Skeletal muscle cell (primary cell): ENCODE measurements at places on chromosomes 3 and 15.

- DNase-seq: no peak
Observed at GRCh38 chr3:99953596-99953995, 135.9 kb downstream of the CMSS1 start.

GRCh38 chr15:26628879-26629529 lies 143.9 kb downstream of the GABRB3 start:
- no peak for DNase-seq

DNA sequence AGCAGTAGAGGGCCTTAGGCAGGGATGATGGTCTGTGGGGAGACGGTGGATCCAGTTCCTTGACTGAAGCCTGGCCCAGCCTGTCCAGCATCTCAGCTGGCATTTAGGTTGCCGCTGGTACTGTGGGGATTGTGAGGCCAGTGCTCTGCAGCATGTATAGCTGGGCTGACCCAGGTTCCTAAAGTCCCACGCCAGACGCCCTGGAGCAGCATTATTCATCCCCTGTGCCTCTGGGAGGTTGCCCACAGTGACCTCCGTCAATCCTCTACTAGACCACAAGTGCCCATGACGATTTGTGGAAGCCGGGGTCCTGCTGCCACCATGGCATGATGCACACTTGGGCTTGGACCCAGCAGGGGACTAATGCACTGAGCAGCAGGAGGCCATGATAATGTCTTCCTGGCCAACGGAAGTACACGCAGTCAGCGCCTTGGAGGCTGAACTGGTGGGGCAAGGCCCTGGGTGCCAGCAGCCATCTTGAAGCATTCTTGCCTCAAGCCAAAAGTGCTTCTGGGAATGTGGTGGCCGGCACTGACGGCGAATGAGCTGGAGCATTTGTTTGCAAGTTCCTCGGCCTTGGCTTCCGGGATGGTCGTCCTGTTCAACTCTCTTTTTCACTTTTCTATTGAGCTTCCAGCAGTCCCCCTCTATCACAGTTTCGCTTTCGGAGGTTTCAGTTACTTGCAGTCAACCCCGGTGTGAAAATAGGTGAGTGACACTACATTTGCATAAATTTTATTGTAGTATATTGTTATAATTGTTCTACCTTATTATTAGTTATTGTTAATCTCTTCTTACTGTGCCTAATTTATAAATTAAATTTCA lies 949.4 kb downstream of the ROBO1 start:
- no peak for DNase-seq

- DNase-seq: no peak
Observed at GRCh38 chr3:34256021-34256420, 457.6 kb downstream of the PDCD6IP start.

GRCh38 chr3:196541684-196542445 lies 26.5 kb downstream of the WDR53 start:
- no peak for DNase-seq

GRCh38 chr3:105788593-105788992 lies 80.2 kb downstream of the CBLB start:
- DNase-seq: no peak

- no peak for DNase-seq
Observed at GRCh38 chr3:118960876-118961450, 73.7 kb downstream of the IGSF11 start.

DNA sequence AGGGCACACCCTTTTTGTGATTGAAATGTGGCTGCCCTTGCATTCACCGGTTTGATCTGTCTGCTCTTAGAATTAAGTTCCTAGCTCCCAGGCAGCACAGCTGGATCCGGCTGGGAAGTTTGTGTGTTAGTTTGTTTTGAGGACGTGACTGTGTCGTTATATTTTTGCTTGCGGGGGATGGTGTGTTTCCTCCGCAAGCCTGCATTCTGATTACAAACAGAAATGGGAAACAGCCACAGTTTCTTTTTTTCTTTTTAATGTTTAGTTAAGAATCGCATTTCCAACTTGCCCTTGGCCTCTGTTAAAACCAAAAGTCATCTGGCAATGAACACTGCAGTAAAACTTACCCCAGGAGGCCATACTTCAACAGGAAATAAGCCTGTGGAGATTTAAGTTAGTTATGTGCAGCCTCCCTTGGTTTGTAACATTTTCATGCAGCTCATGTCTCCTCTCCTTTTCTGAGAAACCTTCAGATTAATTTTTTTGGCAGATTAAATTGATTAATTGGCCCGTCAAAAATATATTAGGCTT lies 888 bp downstream of the TMOD3 start:
- no peak for DNase-seq

DNA sequence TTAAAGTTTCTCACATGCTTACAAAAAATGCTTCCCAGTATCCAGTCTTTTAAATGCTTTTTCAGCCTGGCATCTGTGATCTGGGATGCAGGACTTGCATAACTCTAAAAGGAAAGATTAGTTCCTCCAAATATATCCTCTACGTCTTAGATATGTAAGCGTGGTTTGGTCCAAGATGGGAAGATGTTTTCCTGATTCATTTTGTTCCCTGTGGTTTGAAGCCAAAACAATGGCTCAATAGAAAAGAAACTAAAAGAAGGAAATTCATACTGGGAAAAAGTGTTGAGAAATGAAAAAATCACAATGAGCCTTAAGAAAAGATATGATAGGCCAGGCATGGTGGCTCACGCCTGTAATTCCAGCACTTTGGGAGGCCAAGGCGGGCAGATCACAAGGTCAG lies 1002.8 kb downstream of the NAALADL2 start:
- DNase-seq: no peak

- no peak for DNase-seq
Observed at GRCh38 chr3:197736010-197736490, 654 bp downstream of the RUBCN start.

GRCh38 chr15:80562033-80562432 lies 133.1 kb upstream of the ABHD17C start:
- no peak for DNase-seq

GRCh38 chr15:101641129-101641764 lies 10.9 kb downstream of the TM2D3 start:
- DNase-seq: no peak

DNA sequence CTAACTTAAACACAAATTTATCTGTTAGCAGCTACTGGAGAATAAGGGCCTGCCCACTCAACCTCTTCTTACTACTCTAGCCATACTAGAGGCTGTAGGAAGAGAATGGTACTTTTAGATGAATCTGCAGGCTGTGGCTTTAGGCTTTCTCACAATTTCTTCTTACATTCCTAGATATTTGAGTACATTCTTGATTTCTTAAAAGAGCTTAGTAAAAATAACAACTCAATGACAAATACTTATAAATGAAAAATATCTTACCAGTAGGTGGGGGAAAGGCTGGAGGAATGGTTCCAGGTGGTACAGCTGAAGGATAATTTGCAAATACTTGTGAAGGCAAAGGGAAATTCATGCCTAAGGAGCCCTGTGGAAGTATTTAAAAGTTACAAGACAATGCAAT lies 92.9 kb upstream of the GK5 start:
- no peak for DNase-seq

DNA sequence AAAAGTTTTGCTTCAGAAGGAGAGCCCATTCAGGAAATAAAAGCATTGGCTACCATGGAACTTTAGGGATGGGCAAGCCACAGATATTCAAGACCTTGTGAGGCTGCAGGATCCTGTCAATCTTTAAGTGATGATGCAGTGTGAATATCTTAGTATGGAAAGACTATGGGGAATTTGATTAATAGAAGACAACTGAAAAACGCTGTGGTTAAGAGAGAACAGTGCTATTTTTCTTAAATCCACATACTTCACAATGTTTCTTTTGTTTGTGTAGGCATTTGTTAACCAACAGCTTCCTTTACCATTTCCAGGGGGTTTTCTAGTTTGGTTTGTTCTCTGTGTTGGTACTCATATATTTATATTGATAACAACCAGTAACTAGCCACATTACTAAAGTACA lies 90.3 kb downstream of the TMEM212 start:
- DNase-seq: no peak

- DNase-seq: no peak
Observed at GRCh38 chr15:24954783-24955530, at the start of the genes SNRPN and SNURF. Gene SNRPN, plus strand, starts transcription at chr15:24954987. Its CDS starts 19,467 bp downstream, at chr15:24974454. Gene SNURF, plus strand, starts transcription at chr15:24954987. Its CDS starts 62 bp downstream, at chr15:24955049.

GRCh38 chr3:10280571-10280970 lies 12.2 kb downstream of the GHRL start:
- no peak for DNase-seq

- DNase-seq: peak; percentile 81
Observed at GRCh38 chr3:187062526-187063177, 76.6 kb downstream of the RPL39L start.

GRCh38 chr15:34755419-34755773 lies 598 bp upstream of the GJD2 start:
- no peak for DNase-seq

- no peak for DNase-seq
Observed at GRCh38 chr15:89778861-89779260, 2.7 kb downstream of the MESP2 start.

DNA sequence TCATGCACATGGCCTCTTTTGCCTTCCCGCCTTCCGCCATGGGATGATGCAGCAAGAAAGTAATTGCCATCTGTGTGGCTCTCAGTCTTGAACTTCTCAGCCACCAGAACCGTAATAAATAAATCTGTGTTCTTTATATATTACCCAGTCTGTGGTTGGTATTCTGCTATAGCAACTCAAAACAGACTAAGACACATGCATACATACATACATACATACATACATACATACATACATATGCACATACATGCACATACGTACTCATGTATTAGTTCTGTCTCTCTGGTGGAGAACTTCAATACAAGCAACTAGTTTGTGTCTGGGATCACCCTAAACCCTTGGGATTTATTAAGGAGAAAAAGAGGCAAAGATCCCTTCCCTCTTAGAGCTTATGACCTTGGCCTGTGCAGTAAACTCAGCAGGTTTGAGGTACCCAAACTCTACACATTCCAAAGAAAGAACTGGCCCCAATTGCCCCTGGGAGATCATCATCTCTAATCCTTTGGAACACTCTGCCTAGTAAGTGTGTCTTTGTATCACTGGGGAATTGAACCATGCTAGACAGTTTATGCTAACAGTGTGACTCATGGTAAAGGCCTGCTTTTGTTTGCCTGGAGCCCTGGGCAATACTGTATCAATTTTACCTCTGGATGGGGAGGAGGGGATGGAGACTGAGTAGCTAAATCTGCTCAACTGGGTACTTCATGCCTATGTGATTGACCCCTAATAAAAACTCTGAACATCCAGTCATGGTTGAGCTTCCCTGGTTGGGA lies 115.6 kb upstream of the LMCD1 start:
- peak; percentile 5 for DNase-seq

DNA sequence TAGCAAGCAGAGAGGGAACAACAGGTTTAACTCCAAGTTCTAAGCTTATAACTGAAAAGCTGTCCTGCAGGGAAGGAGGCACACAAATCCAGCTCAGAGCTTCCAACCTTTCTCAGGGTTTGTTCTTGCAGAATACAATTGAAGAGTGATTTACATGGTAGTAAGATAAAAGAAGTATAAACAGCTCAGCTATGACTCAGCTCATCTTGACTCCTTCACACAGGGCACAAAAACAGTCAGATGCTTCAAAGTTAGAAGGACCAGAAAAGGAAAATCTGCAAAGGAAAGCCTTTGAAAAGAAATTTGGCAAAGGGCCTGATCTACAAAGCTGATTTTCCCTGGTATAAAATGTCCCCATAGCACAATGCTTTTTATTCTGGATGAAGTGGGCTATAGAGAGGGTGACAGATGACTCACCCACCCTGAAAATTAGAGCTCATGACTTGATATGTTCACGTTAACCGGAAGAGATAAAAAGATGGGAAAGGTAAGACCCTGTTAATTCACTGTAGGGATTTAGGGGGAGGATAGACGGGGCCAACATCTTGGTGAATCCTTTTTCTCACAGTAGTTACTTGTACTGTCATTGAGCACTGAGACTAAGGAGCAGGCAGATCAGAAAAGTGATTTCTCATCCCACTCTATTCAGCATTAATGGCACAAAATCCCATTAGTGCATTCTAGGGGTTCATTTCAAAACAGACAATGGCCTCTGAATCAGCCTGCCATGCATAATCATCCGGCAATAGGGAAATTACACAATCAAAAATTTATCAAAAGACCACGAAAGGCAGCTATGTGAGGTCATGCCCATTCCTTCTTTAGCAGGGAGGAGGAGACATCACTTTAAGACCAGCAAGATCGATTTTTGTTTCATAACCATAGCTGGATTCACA lies 143.5 kb downstream of the GAP43 start:
- DNase-seq: peak; percentile 41
